Stimulated activated CD8-positive, alpha-beta memory T cell treated with anti-CD3 and anti-CD28 coated beads, Interleukin-15, amount 100 ng/mL, for 4 hours (primary cell): ENCODE measurements at places on chromosomes 11 and 22.
A peak's percentile ranks its signal among the peaks of the same experiment; 100 is the strongest.

DNA sequence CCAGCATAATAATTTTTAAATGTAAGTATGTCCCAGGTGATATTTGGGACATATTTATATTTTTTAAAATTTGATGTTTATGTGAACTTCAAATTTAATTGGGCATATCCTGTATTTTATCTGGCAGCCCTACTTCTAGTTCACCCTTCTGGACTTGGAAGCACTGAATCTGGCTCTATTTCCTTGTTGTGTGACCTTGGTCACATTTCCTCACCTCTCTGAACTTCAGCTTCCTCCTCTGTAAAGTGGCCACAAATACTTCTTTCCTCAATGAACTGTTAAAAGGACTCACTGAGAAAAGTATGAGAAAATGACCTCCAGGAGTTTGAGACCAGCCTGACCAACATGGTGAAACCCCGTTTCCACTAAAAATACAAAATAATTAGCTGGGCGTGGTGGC is 8.1 kb upstream of the RNF185 start:
- DNase-seq, result no peak

DNA sequence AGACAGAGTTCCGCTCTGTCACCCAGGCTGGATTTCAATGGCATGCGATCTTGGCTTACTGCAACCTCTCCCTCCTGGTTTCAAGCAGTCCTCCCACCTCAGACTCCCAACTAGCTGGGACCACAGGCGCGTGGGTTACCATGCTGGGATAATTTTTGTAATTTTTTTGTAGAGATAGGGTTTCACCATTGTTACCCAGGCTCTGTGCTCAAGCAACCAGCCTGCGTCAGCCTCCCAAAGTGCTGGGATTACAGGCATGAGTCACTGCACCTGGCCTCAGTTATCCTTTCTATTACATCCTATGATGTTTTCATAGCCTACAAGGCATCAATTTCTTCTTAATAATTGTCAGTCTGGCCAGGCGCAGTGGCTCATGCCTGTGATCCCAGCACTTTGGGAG is 36.5 kb downstream of the LRRC74B start:
- no peak for DNase-seq

DNA sequence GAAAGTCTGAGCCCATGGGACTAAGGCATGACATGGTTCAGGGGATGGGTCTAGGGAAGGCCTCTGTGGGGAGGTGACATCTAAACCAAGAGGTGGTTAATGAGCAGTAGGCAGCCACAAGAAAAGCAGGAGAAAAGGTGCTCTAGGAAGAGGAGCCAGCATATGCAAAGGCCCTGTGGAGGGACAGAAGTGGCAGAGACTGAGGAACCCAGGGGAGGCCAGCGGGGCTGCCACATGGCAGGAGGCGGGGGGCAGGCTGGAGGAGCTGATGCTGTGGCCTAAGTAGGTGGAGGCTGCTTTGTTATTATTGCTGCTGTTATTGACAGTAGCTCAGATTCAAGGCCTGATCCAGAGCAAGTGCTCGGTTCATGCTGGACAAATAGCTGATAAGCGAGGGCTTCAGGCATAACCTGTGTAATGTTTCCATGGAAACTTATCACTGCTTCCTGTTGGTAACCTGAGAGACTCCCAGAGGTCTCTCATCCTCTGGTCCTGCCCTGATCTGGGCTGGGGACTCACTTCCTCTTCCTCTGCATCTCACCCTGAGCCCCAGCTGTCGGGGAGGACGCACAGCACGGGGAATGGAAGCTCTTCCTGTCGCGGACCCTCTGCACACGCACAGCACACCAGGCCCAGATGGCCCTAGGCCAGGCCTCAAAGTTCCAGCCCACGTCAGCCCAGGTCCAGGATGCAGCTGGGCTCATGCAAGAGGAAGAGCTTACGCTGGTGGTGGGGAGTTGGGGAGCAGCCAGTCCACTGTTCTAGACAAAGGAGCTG is 75.2 kb upstream of the TP53I11 start:
- DNase-seq, result no peak

GRCh38 chr22:38069372-38070249 is 12.4 kb downstream of the PICK1 start:
- no peak for DNase-seq

GRCh38 chr11:95082576-95083001 is 7.1 kb upstream of the ENDOD1 start:
- DNase-seq, result no peak

DNA sequence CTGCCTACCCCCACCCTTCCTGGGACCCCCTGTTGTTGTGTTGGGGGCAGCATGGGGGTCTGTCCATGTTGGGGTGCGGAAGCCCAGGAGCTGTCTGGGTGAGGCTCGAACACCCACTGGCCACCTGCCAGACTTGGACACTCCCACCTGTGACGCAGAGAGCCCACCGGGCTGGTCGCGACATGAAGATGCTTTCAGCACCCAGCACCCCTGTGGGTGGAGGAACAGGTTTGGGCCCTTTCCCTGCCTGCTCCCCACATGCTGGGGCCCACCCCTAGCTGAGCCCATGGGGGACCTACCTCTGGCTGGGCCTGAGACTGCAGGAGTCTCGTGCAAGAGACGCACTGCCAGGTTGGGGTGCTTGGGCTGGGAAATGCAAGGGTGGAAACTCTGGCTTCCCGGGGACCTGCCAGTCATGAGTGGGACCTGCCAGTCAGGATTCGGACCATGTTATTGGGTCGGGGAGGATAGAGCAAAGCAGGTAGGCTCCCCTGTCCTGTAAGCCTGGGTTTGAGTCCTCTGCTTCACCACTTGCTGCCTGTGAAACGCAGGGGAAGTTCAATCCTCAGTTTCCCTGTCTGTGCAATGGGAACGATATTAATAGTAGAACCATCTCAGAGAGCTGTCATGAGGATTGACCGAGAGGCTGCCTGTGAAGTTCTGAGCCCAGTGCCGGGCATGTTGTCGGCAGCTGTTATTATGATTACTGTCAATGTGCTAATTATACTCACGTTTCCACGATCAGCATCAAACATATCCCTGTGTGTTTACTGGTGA is 24.1 kb downstream of the KIAA1671 start:
- no peak for DNase-seq

GRCh38 chr22:28029201-28029948 is 110.3 kb upstream of the PITPNB start:
- DNase-seq, result no peak

GRCh38 chr11:125063429-125064043 is 431 bp downstream of the SLC37A2 start:
- no peak for DNase-seq

GRCh38 chr22:47148956-47149728 is 386.7 kb downstream of the TBC1D22A start:
- DNase-seq, result no peak

- DNase-seq, result no peak
These were observed 84.3 kb downstream of the ARL14EP start for GRCh38 chr11:30406978-30407762.

GRCh38 chr11:86486261-86487030 is 111.8 kb downstream of the CCDC81 start:
- no peak for DNase-seq

DNA sequence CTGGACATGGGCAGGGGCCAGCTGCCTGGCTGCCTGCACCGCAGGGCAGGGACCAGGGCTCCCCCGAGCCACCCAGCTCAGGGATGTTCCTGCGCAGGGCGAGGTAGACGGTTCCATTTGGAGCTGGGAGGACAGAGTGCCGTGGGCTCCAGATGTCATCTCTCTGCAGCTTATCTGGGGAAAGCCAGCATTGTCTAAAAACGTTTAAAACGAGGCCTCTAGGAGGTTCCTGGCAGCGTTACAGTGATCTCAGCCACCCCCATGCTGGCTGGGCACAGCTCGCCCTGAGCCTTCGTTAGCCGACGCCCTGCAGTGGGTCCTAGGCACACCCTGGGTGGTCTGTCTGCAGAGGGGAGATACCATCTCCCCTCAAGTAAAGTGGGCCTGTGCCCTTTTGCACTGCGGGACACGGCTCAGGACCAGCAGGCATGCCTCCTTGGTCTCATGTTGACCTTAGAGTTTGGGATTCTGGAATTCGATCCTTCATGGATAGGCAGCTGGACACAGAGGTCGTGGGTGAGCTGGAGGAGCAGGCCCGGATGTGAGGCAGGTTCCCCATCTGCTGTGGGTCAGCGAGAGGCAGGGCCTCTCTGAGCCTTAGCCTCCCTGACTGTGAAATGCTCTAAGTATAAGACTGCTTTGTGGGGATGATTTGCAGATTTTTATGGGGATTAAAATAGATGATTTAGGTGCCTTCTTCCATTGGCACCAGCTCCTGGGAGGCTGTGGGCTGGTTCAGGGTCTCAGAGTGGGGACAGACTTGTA is 14.1 kb downstream of the SYNGR1 start:
- DNase-seq, result no peak

- no peak for DNase-seq
These were observed 499.4 kb upstream of the API5 start for GRCh38 chr11:42812361-42812760.

DNA sequence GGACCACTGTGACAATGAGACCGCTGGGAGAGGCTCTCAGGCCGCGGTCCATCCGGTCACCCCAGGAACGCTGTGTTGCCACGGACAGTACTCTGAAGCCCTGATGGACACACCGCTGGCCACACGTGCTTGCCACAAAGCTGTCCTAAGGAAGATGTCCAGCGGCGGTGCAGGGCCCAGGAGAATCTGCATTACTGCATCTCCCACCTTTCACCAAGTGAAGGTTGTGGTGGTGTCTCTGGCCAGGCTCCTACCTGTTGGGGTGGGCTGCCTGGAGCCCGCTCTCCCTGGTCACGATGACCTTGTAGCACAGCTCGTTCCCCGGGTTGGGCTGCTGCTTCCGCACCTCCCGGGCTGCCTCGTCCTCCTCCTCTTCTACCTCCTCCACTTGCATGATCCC is 4.2 kb downstream of the TTLL12 start:
- DNase-seq, result no peak

DNA sequence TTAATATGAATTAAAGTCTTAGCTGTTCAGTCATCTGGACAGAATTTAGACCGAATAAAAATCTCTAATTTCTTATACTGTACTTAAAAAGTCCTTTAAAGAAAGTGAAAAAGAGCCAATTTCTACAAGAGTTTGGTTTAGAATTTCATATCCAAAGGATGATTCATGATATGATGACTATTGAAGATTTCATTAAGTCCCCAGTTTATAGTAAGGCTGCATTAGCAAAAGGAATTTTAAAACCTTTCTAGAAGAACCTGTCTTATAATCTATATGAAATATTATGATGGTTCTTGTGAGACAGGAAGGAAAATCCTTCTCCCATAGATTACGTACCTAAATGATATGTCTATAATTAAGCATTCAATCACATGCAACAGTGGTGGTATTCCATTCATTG is 34.8 kb downstream of the TSG101 start:
- DNase-seq, result no peak

DNA sequence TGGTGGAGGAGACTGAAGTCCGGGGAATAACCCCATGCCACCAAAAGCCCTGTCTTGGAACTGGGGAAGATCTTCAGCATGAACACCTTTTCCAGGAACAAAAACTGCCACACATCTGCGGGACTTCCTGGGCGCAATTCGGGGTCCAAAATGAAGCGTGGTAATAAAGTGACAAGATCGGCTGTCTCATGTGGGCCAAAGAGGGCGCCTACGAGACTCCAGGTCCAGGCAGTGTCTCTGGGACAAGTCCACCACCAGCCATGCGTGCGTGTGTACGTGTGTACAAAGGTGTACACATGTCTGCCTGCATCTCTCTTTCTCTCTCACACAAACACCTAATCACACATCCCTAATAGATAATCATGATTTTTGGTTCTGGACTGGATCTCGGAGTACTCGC is 8.9 kb upstream of the MYBPC3 start:
- DNase-seq, result no peak

DNA sequence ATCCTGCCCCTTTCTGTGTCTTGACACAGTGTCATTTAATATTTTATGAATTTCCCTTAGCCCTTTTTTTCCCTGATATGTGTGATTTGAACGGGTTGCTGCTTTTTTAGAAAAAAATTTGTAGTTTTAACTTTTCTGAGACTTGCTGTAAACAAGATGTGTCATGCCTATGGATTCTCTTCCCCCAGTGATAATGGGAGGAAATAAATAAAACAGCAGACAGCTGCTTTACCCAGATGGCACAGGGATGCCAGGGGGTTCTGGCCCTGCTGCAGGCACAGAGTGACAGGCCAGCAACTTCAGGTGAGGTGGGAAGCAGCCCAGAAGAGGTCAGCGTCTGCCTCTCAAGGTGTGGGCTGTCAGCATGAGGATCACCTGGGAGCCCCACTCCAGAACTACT is 266.9 kb downstream of the KIRREL3 start:
- DNase-seq, result no peak

- DNase-seq, result peak; percentile 10
These were observed 154.9 kb upstream of the NAV2 start for GRCh38 chr11:19557720-19558140.

DNA sequence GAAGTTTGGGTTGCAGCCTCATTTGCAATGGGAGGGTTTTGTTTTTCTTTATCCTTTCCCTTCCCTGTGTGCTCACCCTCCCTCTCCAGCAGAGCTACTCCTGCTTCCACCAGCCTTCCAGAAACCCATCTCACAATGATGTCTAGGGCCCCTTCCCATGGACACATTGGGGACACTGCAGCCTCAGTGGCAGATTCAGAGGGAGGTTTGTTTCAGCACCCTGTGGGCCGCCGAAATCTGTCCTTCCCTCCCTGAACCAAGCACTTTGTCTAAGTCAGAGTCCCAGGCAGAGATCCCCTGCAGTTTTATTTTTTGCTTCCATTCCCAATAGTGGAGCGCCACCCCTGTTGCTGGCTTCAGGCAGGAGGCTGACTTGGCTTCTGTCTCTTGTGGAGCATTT is 8.6 kb upstream of the SYNGR1 start:
- DNase-seq, result no peak

DNA sequence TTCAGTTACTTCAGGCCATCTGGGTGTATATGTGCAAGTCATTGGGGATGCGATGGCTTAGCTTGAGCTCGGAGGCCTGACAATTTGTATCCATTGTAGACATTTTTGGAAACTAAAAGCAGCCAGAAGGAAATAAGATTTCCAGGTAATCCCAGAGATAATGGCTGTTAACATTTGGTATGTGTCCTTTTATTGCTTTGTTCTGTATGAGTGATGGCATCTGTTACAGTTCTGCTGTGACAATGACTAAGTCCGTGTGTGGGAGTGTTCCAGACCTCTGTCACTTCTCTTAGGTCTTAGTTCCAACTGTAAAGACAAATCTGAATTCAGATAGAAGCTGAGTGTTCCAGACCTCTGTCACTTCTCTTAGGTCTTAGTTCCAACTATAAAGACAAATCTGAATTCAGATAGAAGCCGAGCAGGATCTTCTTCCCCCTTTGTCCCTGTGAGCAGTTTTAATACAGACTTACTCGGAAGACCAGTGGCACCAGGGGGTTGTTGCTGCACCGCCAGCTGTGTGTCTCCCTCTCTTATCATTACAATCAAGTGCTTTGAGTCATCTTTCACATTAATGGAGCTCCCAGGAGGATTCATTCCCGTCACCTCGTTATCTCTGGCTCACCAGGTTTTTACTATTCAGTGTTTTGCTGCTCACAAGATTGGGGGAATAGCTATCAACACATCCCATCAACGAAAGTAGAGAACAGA is 190.9 kb upstream of the SORL1-AS1 start:
- no peak for DNase-seq
